ENCODE measurements at places on chromosomes 13 and 19.

DNA sequence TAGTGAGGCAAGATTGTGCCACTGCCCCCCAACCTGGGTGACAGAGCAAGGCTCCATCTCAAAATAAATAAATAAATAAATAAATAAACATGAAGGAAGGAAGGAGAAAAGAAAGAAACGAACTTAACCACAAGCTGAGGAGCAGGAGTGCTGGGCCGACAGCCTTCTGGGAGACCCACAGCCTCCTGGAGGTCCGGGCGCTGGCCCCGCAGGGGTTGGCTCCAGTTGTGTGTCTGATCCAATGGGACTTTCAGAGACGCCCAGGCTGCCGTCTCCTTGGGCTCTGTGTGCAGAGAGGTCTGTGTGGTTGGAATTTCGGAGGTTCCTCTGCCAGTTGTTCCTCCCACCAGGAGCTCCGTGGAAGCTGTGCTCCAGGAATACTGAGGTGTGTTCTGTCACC is 36.0 kb upstream of the MCF2L start:
- no peak for DNase-seq

- DNase-seq = no peak
These were observed 31.1 kb downstream of the ITM2B start for GRCh38 chr13:48264058-48264457.

DNA sequence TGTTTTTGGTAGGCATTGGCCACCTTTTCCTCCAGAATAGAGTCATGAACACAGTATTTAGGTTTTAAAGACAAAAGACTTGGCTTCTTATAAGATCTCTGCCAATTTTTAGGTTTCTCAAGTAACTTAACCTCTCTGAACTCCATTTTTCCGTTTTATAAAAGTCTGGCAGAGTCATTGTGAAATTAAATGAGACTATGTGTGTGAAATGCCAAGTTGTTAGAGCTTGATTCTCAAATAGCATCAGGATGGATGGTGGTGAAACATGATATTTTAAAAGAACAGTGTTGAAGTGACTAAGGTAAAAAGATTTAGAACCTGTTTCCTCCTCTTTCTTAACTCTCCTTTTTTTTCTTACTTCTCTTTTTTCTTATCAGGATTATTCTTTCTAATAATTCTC is 617.7 kb upstream of the SLITRK1 start:
- DNase-seq = no peak

DNA sequence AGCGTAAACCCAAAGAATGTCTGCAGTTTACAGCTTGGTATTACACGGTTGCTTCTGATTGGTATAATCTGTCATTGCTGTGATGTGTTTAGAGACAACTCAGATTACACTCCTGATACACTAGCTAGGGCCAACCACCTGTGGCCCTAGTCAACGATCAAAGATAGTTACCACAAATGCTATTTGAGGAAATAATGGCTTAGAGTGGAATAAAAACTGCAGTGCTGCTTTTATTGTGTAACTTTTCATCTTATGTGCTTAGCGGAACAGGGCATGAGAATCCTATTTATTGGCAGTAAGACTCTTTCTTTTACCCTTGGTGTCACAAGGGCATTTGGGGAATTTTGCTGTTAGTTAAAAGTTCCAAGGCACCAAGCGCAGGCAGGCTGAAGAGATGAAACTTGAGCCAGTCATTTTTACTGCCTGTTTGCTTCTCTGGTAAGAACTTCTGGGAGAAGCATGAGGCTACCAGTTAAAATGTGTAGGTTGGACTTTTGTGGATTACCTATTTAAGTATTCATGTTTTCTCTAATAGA is 363.3 kb downstream of the KCNRG start:
- no peak for DNase-seq

- DNase-seq = no peak
These were observed 6.7 kb upstream of the SHC2 start for GRCh38 chr19:467554-467953.

GRCh38 chr13:36858290-36858689 is 39.3 kb downstream of the RFXAP start:
- DNase-seq = no peak

GRCh38 chr13:41780715-41781706 is 179.9 kb downstream of the VWA8 start:
- DNase-seq = no peak

DNA sequence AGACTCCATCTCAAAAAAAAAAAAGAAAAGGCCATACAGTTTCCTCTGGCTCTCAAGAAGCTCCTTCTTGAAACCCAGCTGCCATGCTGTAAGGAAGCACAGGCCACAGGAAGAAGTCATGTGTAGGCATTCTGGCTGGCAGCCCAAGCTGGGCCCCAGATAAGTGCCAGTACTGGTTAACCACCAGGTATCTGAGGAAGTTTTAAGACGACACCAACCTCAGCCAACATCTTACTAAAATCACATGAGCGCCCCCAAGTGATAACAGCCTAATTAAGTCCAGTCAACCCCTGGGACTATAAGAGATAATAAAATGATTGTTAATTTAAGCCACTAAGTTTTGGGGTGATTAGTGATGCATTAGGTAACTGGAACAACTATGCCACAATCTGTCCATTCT is 27.4 kb upstream of the AKT2 start:
- DNase-seq = no peak

DNA sequence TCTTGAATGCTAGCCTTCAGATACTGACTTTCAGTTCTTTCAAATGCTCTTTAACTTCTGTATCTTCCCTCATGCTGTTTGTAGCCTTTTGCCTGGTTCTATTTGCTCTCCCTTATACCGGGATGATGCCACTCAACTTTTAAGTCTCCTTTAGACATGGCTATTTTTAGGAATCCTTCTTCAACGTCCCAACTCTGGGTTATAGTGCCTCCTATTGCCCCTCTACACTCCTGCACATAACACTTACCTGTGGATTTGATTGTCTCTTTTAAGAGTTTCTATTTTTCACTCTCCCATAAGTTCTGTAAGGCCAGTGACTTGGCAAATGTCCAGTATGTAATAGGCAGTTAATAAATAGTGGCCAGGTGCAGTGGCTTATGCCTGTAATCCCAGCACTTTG is 343.0 kb downstream of the KLF5 start:
- no peak for DNase-seq

GRCh38 chr19:39082167-39082566 is 2.0 kb upstream of the ACP7 start:
- no peak for DNase-seq

- DNase-seq = no peak
These were observed 64.9 kb downstream of the HSPH1 start for GRCh38 chr13:31096654-31097302.

DNA sequence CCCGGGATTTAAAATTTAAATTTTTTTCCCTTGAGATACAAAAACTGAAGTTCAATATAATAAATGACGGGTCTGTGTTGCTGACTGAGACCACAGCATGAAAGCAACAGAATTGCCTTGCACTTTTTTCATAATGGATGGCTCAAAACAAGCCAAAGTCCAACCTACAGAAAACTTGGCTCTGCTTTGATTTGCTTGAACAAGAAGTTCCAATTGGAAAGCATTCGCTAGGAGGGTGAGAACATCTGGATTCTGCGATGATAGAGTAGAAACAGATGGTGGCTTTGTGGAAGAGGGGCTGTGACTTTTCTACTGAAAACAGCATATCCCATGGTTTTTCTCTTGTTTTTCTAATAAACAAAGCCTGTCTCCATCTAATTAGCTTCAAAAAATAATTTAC is 46.4 kb downstream of the THSD1 start:
- no peak for DNase-seq

DNA sequence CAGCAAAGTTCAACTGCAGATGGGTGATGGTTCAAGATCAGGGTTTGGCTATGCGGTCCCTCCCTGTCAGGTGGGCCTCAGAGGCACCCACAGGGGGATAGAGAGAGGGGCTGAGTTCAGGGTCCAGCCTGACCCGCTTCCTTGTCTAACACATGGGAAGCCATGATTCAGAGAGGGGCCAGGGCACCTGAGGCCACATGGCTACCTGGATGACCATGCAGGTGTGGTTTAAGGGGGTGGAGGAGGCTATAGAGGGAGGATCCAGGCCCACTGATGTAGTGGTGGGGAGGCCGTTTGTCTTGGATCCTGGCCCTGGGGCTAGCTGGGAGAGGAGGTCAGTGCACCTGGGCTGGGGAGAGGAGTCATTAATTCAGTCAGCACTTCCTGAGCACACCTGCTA is 56.7 kb downstream of the ZNF536 start:
- no peak for DNase-seq

GRCh38 chr13:39417131-39417530 is 185.9 kb downstream of the LHFPL6 start:
- DNase-seq = no peak

DNA sequence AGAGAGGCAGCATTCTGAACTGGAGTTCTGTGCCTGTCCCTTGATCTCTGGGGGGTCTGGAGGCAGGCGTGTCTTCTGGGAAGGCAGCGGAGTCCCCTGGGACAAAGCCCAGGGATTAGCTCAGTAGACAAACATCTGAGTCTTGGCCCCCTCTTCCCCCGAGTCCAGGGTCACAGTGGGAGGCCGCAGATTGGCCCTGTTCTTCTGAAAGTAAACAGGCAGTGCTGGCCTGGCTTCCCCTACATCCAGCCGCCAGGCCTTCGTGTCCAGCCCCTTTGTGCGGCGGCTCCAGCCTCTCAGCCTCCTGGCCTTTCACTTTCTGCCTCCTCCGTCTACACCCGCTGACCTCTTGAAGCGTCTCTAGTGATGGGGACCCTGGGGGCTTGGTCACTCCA is 989 bp downstream of the NFILZ start:
- DNase-seq = no peak

DNA sequence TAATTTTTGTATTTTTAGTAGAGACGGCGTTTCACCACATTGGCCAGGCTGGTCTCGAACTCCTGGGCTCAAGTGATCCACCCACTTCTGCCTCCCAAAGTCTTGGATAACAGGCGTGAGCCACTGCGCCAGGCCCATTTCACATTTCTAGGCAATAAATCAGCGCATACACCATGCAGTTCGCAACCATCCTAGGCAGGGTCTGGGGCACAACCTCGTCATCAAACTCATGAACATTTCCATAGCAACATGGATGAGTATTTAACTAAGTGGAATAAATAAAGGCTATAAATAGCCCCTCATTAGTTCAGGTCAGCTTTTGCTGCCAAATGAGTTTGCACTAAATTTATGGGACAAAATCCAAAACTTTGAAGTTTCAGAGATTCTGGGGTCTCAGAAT is 8.2 kb downstream of the MEIS3 start:
- no peak for DNase-seq

DNA sequence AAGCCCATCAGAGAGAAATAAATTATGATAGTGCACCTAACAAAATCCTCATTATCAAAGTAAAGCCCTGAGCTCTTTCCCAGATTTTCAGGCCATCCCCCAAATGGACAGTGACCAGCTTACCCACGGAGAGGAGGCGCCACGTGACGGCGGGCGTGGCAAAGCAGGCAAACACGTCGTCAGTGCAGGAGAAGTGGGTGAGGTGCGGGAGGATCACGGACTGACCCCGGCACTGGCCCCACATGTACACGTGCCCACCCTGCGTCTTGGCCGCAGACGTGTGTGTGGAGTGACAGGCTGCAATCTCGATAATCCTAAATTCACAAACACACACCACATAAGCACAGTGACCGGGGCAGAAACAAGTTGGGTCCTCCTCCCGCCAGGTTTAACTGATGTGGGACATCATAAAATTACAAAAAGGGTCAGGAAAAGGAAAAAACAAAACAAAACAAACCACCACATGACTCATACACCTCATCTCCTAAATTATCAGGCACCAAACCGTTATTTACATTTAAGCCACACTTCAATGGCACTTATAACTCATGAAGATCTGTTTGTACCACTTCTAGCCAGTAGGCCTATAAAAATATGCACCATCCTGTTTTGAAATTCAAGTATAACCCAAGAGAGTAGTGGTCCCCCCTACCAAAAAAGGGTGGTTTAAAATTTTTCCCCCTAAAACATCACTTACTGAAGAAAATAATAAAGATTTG is 30.1 kb downstream of the RCBTB2 start:
- no peak for DNase-seq

DNA sequence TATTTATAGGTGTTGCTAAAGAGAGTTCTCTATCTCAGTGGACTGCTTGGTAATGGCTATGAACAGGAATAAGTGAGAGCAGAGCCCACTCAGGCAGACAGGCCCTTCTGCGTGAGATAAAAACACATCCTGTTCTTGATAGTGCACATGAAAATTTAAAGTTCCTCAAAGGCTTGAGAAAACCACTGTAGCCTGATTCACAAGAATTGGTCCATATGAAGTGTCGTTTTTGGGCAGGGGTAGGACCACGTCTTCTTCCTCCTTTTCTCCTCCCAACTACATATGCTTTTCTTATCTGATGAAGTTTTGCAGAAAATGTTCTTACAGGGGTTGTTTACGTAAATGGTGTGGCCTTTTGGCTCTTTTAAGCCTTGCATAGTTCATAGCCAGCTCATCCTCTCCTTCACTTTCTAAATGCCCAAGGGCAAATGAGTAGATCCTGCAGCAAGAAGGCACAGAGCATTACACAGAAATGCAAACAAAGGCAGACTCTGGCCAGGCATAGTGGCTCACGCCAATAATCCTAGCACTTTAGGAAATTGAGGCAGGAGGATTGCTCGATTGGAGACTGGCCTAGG is 53.8 kb downstream of the RNF6 start:
- no peak for DNase-seq

DNA sequence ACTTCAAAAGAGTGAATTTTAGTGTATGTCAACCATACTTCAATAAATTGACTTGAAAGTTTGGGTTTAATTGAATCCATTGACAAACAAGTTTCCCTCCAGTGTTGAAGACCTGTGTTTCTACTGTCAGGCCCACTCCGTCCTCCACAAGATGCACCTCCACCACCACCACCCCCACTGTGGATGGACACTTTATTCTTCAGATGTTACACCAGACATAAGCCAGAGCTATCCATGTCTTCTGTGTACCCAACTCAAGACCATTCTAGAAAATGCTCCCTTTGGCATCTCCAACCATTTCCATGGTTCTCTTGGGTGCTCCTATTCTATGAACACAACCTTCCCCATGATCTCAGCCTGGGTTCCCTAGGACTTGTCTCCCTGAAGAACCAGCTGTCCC is 207.0 kb downstream of the COL4A1 start:
- DNase-seq = no peak

DNA sequence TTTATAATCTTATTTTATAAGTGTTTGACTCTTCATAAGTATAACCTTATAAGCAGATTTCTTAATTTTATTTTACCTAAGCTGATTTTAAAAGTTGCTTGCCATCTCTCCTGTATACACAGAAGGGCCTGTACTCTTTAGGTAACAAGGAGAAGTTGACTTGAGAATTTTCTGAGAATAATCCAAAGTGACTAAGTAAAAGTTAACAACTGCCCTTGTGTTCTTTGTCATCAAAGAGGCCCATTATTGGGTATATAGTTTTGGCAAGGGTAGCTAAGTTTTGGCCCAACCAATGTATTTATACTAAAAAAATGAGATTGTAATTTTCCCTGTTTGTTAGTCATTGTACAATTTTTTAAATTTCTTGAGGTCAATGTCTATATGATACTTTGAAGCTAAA is 3.2 kb downstream of the LCP1 start:
- no peak for DNase-seq

- no peak for DNase-seq
These were observed 24.1 kb downstream of the RFX2 start for GRCh38 chr19:6086068-6086788.

GRCh38 chr13:98839856-98840769 is 87.6 kb upstream of the SLC15A1 start:
- DNase-seq = peak; percentile 23

GRCh38 chr19:18644196-18645034 is 7.6 kb downstream of the KLHL26 start:
- DNase-seq = no peak

Measured in T-helper 2 cell treated with Interferon-gamma antibody and Interleukin-4, amounts not matched to agents 5 μg/mL and 100 μg/mL, for 36 hours (primary cell).